Immature natural killer cell (primary cell): ENCODE measurements at places on chromosomes 4 and X.

DNA sequence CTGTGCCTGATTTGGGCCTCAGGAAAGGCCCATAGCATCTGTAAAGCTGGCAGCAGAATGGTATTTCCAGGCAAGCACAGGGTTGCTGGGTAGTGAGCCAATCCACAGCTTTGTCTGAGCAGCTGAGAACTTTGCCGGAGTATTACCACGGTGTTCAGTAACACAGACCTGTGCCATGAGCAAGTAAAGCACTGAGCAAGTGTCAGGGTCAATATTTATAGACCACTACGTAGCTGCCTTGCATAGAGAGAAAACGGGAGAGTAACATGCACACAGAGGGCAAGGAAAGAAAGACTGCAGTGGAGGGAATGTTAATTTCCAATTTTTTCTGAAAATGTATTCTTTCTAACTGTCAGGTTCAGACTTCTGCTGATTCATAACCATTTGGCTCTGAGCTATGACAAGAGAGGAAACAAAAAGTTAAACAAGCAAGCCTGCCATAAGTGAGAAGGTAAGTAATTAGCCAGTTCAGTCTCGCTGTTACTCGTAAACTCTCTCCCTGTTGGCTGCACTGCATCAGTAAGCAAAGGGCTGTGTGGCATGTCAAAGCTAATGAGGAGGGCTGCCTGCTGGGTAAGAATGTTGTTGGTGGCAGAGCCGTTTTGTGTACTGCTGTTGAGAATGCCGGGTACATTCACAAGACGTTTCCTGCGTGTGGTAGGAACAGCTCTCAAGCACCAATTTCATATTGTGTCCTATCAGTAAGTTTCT is 238.1 kb downstream of the BMPR1B start:
- H3K4me3 ChIP-seq = peak overlapping the region; percentile 59
- peaks cover 14% of the 10 kb centered on the region for H3K4me1 ChIP-seq
- H3K36me3 ChIP-seq = no peaks in the 10 kb centered on the region
- H3K27me3 ChIP-seq = no peaks in the 10 kb centered on the region

GRCh38 chr4:181688432-181688831 is 554.8 kb upstream of the TENM3 start:
- no peak for DNase-seq
- H3K27me3 ChIP-seq = no peaks in the 10 kb centered on the region
- H3K4me3 ChIP-seq = no peak overlapping the region
- H3K4me1 ChIP-seq = no peaks in the 10 kb centered on the region
- H3K36me3 ChIP-seq = no peaks in the 10 kb centered on the region

- DNase-seq = no peak
- H3K4me3 ChIP-seq = no peak overlapping the region
- H3K4me1 ChIP-seq = no peaks in the 10 kb centered on the region
- H3K27me3 ChIP-seq = no peaks in the 10 kb centered on the region
- H3K36me3 ChIP-seq = no peaks in the 10 kb centered on the region
Observed at GRCh38 chrX:30364229-30364628, 55.0 kb upstream of the NR0B1 start.

- H3K4me3 ChIP-seq = no peak overlapping the region
- no peak for DNase-seq
- H3K27me3 ChIP-seq = peaks cover 2% of the 10 kb centered on the region
- H3K4me1 ChIP-seq = peaks cover 18% of the 10 kb centered on the region
- no peak overlapping the region for H3K27ac ChIP-seq
Observed at GRCh38 chr4:144347121-144347520, 206.6 kb upstream of the GYPA start.

DNA sequence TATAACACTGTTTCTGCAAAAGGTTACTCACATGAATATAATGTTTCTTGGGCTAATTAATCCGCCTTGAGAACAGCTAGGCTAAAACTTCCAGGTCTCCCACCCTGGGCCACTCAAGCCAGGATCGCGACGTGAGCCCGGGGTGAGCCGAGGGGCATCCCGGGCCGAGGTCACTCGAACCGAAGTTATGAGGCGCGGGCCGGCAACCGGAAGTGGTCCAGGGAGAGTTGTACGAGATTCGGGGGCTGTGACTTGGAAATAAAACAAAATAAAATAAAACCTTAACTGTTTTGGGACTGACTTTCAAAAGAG is 317 bp downstream of the CMC4 start:
- peaks cover 6% of the 10 kb centered on the region for H3K36me3 ChIP-seq
- peak overlapping the region; percentile 90 for H3K27ac ChIP-seq
- H3K27me3 ChIP-seq = no peaks in the 10 kb centered on the region
- no peak for DNase-seq

DNA sequence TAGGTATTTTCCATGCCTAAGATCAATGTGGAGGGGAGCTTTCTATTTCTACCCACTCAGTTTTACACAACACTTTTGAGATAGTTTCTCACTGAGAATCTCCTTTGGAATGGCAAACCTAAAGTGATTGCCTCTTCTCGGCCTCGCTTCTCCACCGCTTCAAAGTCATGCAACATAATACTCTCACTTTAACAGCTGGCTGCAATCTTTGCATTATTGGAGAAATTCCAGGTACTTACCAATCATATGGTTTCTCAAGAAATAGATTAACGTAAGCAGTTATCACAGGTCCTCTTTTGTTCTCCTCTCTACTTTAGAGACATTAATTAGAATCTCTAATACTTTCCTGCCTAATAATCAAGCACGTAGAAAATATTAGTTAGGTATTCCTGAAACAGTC is 3.7 kb upstream of the IL13RA2 start:
- no peaks in the 10 kb centered on the region for H3K36me3 ChIP-seq
- DNase-seq = no peak
- H3K4me1 ChIP-seq = no peaks in the 10 kb centered on the region
- H3K27ac ChIP-seq = no peak overlapping the region
- no peaks in the 10 kb centered on the region for H3K27me3 ChIP-seq

GRCh38 chr4:34851411-34851810 is 1392.9 kb downstream of the ARAP2 start:
- no peaks in the 10 kb centered on the region for H3K4me1 ChIP-seq
- peaks cover 5% of the 10 kb centered on the region for H3K27me3 ChIP-seq
- H3K27ac ChIP-seq = no peak overlapping the region
- DNase-seq = no peak
- no peak overlapping the region for H3K4me3 ChIP-seq
- no peaks in the 10 kb centered on the region for H3K36me3 ChIP-seq

DNA sequence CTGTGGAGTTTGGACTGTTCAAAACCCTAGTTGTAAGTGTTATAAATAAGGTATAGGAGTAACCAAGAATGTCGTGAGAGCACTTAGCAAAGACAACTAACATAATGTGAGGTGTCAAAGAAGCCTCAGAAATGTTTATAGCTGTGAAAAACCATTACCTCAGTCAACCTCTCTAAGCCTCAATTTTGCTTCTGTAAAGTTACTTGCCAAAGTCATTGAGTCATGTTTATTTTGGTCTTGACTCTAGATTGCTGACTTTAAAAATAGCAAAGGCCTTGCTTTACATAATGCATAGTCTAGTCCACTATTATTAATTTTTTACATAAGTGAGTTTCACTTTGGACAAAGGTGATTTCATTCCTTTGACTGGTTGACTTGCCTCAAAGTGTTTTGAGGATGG is 257.6 kb upstream of the CXXC4 start:
- DNase-seq = no peak
- H3K27ac ChIP-seq = no peak overlapping the region
- H3K36me3 ChIP-seq = no peaks in the 10 kb centered on the region
- peaks cover 2% of the 10 kb centered on the region for H3K4me1 ChIP-seq
- H3K27me3 ChIP-seq = peaks cover 4% of the 10 kb centered on the region
